NCI-H2081 (cell line): ENCODE measurements at places on chromosomes 4 and X.

DNA sequence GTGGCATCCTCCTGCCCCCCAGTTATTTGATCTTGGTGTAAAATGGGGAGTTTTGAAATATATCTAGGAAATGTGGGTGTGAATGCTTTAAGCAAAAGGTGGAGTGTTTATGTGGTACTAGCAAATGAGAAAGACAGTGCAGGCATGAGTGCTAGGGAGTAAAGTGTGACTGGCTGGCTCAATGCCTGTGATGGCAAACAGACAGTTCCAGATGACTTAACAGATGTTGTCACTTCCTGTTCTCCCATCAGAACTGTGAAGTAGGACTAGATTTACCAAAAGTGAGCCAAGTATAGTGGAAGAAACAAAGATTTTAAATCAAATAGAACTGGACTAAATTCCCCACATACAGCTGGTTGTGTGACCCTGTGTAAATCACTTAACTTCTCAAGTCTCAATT, 8.4 kb upstream of the AMOT start:
- DNase-seq = no peak

- DNase-seq = no peak
Observed at GRCh38 chr4:8739820-8740665, 131.6 kb downstream of the HMX1 start.

DNA sequence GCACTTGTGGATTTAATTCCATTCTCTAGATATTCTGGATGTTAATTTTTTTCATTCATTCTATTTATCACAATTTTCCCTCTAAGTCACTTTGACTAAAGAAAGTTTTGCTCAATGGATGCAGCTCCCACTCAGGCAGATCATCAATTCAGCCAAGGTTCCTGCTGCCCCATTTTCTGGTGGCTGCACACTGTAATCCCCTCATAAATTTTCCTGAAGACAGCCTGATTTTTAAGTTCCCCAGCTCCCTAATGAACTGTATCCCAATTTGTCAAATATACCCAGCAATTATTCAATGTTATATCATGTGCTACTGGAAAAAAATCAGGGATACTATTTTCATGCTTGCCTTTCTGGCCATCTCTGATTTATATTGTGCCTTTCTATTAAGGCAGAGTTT, 61.2 kb downstream of the SCD5 start:
- no peak for DNase-seq

DNA sequence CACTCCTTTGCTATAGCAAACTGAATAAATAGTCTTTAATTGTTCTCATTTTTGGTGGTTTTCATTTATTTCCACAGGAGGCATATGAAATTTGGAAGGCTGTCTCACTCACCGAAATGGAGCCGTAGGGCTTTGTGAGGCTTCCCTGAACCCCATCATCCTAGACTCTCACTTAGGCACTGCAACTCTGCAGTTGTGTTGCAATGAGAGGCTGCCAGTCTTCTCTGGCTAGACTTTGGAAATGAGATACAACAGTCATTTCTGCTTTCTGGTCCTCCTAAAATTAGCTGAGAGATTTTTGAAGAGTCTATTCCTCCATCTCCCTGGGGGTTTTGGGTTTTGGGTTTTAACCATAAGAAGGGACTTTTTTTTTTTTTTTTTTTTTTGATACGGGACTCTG, 146.5 kb downstream of the SH3BGRL start:
- no peak for DNase-seq

DNA sequence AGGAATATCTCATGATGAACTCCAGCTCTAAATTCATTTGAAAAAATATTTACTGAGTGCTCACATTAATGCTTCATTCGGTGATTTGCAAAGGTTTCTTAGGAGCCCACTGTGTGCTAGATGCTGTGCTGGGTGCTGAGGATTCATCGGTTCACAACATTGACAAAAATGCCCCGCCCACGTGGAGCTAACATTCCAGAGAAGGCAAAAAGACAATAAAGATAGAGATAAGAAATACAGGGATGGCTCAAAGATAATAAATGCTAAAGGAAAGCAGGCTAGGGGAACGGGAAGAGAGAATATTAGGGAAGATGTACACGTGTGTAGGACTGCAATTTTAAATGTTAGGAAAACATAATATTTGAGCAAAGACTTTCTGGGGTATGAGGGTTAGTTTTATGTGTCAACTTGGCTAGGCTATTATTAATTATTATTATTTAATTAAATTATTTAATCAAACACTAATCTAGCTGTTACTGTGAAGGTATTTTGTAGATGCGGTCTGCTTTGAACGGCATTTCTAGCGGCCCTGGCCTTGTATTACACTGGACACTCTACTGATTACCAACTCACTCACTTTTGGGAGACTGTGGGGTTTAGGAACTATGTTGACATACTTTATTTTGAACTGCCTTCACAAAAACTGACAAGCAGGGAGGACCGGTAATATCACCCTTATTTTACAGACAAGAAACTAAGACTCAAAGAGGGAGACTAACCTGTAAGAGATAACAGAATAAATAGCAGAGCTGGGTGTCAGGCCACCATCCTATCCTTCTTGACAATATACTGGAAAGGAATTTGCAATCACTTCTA, 61.9 kb upstream of the IRF2 start:
- no peak for DNase-seq

DNA sequence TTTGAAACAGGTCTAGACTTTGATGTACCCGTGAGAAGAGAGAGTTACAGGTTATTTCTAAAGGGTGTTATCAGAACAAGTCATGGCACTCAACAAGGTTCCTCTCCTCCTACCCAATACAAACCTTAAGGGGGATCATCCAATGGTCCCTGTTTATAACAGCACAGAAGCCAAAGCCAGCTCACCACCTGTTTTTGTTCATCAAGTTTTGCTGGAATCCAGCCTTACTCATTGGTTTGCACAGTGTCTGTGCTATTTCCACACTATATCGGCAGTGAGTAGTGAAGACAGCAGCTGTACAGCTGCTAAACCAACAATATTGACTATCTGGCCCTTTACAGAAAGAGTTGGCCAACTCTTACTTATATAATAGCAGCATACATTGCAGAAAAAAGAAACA, 262.1 kb upstream of the STS start:
- DNase-seq = no peak

- peak; percentile 77 for DNase-seq
Observed at GRCh38 chrX:18065956-18066355, 154.7 kb downstream of the BEND2 start.

DNA sequence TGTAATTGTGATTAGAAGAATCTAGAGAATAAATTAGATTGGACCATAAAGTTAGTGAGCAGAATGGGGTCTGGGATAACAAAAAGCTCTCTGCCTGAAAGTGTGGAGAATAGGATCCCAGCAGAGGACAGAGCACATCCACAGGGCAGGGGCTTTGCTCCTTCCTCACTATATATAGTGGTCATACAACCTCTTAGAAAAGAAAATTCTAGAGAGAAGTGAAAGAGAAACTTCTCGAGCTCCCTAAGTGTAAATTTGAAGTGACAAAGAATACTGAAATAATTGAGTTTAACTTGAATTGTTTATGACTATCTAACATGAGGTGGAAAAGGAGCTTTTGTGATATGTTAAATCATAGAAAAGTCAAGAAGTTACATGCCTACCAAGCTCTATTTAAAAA, 14.9 kb downstream of the ADAM29 start:
- no peak for DNase-seq

DNA sequence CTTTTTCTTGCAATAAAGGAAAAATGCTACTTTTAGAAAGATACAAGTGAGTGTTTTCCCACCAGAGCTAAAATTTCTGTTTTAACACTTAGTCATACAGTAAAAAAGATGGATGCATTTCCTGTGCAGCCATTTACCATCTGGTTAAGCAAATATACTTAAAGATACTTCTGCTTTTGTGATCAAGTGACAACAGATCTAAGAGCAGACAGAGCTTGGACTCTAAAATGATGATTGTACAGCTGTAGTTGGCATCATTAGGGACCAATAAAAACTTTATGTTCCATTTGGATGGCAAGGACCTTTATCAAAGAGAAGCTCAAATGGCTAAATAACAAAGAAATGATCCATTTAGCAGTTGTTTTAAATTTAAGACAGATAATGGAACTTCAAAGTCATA, 270.8 kb downstream of the FSTL5 start:
- DNase-seq = peak; percentile 78

GRCh38 chr4:82801910-82802521, 3.4 kb upstream of the SCD5 start:
- DNase-seq = peak; percentile 36

DNA sequence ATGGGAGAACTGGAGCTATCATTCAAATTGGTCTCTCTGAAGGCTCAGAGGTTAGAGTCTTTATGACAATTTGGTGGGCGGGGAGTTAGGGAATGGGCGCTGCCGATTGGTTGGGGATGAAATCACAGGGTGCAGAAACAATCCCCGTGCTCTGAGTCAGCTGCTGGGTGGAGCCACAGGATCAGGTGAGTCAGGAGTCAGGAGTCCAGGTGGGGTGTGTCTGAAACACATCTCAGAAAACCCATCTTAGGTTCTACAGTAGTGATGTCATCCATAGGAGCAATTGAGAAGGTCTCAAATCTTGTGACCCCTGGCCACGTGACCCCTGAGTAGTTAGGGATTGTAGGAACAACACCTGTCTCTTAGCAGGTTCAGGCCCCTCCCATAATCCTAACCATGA, 41.6 kb upstream of the TLR3 start:
- DNase-seq = no peak

- DNase-seq = no peak
Observed at GRCh38 chr4:186762865-186763264, 39.2 kb upstream of the FAT1 start.

DNA sequence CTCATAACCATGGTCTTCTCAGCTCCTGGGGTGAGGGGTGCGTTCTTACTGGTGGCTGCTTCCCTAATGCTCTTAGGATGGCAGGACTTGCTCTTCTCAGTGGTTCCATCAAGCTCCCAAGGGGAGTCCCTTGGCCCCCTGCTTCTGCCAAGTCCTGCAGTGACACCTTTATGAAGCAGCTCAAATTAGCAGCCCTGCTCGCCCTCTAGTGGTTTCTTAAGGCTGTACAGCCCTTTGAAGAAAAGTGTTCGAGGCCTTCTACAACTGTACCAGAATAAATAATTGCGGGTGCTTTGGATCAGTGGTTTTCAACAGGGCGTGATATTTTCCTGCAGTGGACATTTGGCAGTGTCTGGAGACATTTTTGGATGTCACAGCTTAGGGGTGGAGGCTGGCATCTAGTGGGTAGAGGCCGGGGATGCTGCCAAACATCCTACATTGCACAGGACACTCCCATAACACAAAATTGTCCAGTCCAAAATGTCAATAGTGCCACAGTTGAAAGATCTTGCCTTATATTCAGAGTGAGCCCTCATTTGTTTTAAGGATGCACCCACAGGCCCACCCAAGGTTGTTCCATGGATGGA, 204.7 kb upstream of the S100G start:
- DNase-seq = peak; percentile 36

DNA sequence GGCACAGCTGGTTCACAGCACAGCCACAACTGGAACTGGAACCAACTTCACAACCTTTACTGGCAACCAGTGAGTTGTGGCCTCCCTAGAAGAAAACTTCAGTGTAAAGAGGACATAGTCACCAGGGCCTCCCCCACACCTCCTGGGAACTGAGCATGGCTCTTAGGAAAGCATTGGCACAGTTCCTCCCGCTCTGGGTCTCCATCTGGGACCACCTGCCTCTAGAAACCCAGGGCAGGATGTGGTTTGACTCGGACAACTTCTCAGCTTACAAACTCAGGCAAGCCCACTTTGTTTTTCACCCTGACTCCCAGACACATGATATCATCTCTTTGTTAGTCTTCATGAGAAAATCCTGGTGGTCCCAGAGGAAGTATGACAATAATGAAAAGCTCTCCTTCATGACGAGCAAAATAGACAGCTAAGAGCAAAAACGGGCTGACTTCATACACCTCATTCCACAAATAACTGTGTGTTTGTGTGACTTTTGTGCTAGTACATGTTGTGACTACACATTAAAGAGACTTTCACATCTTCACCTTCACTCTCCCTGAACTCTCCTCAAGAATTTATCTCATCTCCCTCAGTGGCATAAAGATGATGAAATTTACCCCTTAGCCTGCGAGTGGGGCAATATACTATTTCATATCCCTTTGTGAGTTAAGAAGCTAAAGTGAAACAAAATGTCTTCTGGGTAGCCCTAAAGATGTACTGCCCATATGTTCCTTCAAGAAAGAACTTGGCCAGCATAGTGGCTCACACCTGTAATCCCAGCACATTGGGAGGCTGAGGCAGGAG, 75.4 kb downstream of the SH3KBP1 start:
- DNase-seq = no peak

- DNase-seq = no peak
Observed at GRCh38 chr4:113950207-113950606, 29.2 kb downstream of the ARSJ start.

- peak; percentile 24 for DNase-seq
Observed at GRCh38 chr4:54228961-54229501, at the start of gene PDGFRA. TSS of gene PDGFRA (plus strand) at chr4:54229293. CDS start at chr4:54258769, 29,476 bp downstream.

DNA sequence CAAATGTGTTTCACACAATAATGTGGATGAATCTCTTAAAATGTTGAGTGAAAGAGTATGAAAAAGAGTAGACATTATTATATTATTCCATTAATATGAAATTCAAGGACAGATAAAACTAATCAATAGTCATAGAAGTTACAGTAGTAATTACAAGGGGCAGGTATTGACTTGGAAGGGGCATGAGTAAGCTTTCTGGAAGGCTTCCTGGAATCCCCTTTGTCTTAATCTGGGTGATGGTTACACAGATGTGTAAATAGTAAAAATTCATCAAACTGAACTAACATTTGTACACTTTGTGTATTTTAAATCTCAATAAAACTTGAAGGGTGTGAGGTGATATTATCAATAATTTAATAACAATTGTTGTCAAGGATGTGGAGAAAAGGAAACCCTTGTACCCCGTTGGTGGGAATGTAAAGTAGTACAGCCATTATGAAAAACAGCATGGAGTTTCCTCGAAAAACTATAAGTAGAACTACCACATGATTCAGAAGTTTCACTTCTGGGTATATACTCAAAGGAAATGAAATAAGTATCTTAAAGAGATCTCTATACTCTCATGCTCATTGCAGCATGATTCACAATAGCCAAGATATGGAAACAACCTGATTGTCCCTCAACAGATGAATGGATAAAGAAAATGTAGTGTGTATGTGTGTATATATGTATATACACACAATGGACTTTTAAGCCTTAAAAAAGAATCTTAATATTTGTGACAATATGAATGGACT, 96.9 kb upstream of the MID1IP1 start:
- DNase-seq = no peak

GRCh38 chr4:112199041-112199440, 32.5 kb upstream of the AP1AR start:
- no peak for DNase-seq

DNA sequence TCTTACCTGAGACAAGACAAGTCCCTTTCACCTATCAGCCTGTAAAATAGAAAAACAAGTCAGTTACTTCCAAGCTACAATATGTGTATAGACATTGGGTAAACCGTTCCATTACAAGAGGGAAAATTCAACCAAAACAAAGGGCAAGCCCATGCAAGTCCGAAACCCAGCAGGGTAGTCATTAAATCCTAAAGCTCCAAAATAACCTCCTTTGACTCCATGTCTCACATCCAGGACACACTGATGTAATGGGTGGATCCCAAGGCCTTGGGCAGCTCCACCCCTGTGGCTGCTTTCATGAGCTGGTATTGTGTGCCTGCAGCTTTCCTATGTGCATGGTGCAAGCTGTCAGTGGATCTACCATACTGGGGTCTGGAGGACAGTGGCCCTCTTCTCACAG, 14.7 kb upstream of the FAM47B start:
- DNase-seq = no peak
